ENCODE measurements at places on chromosomes 4 and X. TPM values are rescaled to one million over a fixed set of nuclear protein-coding genes. Genes with fewer than 3 reads are reported as not detected.

The NEUROG2 gene
- total RNA-seq: not detected

The SCML2 gene
- total RNA-seq: 5.6 TPM

The PHOX2B gene
- total RNA-seq: 3.3 TPM

The EDA gene
- 6.4 TPM for total RNA-seq

The ZNF157 gene
- 0.71 TPM for total RNA-seq

The CCSER1 gene
- 4.2 TPM for total RNA-seq

DNA sequence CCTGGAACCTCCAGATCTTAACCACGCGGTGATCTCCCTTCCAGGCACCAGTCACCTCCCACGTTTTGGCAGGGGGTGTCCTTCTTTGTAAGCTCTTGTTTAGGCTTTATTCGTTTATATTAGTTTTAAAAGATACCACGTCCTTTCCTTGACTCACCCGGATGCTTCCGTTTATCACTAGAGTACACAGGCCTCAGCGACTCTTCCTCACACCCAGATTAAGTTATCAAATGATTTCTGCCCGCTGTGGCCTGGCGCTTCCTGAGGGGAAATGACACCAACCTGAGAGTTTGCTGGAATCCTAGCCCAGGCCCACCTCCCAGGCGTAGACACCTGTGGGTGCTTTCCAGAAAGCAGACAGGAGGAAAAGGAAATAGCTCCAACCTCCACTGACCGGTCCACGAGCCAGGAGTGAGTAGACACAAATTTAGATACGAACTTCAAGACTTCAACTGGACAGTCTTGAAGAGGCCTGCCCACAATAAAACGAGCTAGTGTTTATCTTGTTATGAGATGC is 756 bp upstream of the ADAMTS3 start:
- no peak for DNase-seq

GRCh38 chr4:174119051-174119450 is 164.4 kb downstream of the FBXO8 start:
- DNase-seq: no peak

GRCh38 chrX:50723006-50723405 is 91.0 kb downstream of the SHROOM4 start:
- no peak for DNase-seq

GRCh38 chrX:79243691-79244090 is 99.2 kb downstream of the GPR174 start:
- DNase-seq: no peak

DNA sequence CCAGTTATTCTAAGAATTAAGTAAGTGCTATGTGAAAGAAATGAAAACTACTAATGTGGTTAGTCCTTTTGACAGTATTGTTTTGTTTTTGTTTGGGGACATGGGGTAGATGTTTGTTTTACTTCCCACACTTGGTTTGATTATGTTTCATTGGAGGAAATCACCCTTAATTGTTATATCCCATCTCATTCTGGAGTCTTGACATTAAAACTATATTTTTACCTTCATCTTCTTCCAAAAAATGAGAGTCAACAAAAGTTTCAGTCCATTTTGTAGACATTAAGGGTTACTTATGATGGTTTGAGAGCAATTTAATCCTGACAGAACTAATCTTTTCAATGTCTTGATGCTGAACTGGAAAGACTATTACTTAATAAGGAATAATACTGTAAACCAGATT is 108.7 kb downstream of the GPC3 start:
- DNase-seq: no peak

DNA sequence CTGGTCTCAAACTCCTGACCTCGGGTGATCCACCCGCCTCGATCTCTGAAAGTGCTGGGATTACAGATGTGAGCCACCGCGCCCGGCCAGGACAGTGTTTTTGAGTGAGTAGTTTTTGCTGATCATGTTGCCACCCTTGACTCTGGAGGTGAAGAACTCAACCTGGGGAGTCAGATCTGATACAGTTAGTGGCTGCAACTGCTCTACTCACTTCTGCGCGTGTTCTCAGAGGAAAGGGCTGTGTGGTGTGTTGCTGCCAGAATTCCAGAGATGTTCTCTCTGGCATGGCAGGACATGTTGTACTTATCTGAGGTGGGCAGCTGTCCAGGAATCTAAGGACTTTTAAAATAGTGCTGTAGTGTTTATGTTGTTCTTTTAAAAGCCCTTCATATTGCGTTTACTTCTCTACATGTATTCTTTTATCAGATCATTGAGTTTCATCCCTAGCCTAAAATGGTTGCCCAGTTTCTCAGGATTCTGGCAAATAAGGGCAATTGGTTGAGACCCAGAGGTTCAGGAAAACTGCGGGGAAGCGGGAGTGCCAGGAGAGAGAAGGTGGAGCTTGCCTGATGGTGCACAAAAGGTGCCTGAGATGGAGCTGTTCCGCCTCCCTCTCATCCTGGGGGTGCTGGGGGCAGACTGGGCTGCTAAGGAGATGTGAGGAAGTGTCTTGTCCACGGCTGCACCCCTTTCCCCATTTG is 97.7 kb downstream of the ARHGAP10 start:
- peak; percentile 94 for DNase-seq

DNA sequence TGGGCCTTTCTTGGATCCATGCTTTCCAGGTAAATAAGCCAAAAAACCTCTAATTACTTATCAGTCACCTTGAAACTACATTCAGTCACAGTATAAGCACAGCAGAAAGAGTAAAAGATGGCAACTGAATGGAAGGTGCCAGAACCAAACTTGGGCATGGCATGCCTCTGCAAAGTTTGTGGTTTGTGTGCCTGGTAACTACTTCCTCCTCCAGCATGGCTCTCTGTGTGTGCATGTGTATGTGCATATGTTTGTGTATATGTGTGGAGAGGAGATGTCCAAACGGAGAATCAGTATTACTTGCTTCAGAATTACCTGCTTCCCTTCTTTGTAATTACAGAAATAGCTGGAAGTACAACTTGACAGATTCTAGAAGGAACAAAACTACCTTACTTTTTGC is 67.5 kb downstream of the AGTR2 start:
- DNase-seq: no peak

DNA sequence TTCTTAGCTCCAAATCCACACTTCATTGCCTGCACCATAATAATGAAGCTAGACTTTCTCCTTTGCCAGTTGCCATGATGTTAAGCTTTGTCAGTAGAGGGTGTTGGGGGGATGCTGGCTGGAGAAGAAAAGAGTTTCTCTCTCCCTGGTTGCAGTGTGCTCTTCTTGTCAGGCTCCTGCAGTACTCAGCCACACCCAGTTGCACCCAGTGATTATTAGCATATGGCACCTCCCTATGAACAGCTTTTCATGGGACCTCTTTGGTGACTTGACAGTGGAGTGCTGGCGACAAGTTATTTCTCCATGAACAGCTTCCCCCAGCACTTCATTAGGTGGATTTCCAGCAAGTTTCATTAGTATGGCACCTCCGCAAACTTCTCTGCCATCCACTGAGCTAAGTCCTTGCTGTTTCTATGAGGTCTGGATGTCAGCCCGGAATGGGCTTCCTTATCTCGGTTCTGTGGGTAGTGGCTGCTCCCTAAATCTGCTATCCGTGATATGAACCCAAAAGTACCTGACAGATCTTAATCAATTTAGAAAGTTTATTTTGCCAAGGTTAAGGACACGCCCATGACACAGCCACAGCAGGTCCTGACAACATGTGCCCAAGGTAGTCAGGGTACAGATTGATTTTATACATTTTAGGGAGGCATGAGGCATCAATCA is 18.8 kb upstream of the OTUD4 start:
- DNase-seq: no peak

- no peak for DNase-seq
Observed at GRCh38 chr4:139607502-139608060, 51.6 kb upstream of the SETD7 start.

DNA sequence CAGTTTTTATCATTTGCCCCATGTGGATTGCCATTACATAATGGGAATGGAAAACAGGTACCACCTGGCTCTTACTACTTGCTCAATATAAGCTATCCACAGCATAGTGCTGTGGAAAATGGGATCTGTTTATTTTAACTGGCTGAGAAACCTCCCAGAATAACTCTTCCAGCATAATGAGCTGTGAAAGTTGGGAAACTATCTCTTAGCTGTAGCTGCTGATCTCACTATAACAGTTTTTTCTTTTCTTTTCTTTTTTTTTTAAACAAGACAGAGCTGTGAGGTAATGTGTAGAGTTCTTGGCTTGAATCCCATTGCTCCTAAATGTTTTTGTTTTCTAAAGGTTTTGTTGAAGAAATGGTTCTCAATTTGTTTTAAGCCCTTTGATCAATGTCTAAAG is 988.3 kb downstream of the PCDH19 start:
- DNase-seq: no peak

DNA sequence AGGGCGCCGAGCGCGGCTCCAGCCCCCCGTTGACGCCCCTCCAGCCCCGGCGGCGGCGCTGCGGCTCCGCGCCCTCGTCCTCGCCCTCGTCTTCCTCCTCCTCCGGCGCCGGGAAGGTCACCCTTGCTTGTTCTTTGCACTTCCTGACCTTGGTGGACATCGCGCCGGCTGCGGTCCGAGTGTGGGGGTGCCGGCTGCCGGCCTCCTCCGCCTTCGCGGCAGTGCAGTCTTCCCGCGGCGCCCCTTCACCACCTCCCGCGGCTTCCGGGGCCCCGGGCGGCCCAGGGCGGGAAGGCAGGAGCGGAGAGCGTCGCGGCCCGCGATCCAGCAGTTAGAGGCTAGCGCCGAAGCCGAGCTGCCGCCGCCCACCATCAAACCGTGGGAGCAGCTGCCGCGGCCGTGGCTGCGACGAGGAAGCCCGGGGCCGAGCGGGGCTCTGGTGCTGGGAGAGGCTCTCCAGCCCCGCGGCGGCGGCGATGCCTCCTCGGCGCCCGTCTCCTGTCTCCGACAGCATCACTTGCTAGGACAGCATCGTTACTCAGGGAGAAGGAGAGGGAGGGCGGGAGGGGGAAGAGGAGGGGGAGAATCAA is at the start of gene TRPC3:
TRPC3 (minus strand) TSS at position 540 of the 590 bp plus-strand sequence; CDS start at position 160, 380 bp downstream.
- DNase-seq: peak; percentile 64

DNA sequence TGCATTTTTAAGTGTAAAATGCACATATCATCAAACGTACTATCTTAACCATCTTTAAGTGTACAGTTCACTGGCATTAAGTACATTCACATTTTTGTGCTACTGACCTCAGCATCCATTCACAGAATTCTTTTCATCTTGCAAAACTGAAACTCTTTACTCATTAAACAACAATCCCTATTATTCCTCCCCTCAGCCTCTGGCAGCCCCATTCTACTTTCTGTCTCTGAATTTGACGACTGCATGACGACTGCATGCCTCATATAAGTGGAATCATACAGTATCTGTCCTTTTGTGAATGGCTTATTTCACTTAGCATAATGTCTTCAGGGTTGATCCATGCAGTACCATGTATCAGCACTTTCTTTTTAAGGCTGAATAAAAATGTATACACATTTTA is 38.7 kb downstream of the CNKSR2 start:
- DNase-seq: no peak

DNA sequence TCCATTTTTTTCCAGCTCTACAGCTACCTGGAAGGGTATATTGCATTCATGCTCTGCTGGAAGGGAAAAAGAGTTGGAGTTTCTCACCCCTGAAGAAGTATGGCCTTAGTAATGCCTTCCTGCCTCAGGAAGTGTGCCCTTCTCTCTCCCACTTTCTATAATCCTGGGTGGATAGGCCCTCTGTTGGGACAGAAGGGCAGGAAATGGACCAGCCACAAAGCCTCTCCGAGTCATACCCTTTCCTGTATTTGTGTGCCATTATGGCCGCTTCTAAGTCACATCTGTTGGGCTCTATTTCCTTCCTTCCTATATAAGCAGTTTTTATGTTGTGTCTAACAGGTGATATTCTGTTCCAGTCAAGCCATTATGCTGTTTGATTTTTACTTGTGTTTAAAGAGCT is 74.8 kb upstream of the SMARCA5 start:
- no peak for DNase-seq

GRCh38 chr4:76300012-76300411 is 6.5 kb upstream of the STBD1 start:
- DNase-seq: no peak

- no peak for DNase-seq
Observed at GRCh38 chr4:184825141-184825895, 450 bp downstream of the ACSL1 start.

Measured in sigmoid colon (tissue), 7 donors.